Mesothelial cell of epicardium (in vitro differentiated cells): ENCODE measurements at places on chromosomes 5 and 9.

- H3K4me1 ChIP-seq: peaks cover 13% of the 10 kb centered on the region
- no peak overlapping the region for H3K4me3 ChIP-seq
- no peaks in the 10 kb centered on the region for H3K36me3 ChIP-seq
- no peak for DNase-seq
- no peak overlapping the region for H3K27ac ChIP-seq
Observed at GRCh38 chr5:142600611-142601358, 85.1 kb downstream of the FGF1 start.

DNA sequence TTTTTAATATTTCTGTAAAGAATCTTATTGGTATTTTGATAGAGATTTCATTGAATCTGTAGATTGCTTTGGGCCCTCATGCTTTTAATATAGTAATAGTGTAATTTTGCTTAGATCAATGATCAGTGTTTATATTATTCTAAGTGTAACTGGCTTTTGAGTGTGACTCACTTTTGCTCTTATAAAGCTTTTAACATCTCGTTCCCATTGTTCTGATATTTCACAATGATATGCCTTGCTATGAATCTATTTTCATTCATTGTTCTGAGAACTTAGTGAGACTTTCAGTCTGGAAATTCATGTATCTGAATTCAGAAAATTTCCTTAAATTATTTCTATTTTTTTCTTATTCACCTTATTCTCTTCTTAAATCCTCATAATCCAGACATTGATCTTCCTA, 13.5 kb upstream of the MAMDC2 start:
- H3K4me1 ChIP-seq: no peaks in the 10 kb centered on the region
- no peak overlapping the region for H3K27ac ChIP-seq
- peaks cover 20% of the 10 kb centered on the region for H3K27me3 ChIP-seq
- no peak for DNase-seq

DNA sequence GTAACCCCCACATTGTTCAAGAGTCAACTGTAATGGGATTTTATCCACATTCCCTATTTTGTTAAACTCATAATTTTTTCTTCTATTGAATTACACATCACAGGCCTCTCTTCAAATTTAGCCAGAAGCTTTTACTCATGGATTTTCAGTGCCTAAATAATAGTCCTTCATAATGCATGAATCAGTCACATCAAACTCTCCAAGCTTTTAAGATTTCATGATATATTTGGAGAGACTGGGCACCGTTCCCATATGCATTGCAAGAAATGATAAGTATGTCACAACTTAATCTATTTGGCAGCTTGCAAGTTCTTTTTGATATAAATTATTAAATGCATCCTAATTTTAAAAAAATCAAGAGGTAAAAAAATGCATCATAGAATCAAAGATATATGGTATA, 465.9 kb downstream of the DMAC1 start:
- peaks cover 16% of the 10 kb centered on the region for H3K4me1 ChIP-seq
- H3K4me3 ChIP-seq: no peak overlapping the region
- no peak for DNase-seq
- H3K27me3 ChIP-seq: no peaks in the 10 kb centered on the region
- peak overlapping the region; percentile 24 for H3K27ac ChIP-seq
- H3K36me3 ChIP-seq: no peaks in the 10 kb centered on the region

GRCh38 chr9:12812710-12813109, 37.9 kb downstream of the LURAP1L start:
- H3K27me3 ChIP-seq: no peaks in the 10 kb centered on the region
- H3K4me1 ChIP-seq: peaks cover 73% of the 10 kb centered on the region
- no peak overlapping the region for H3K4me3 ChIP-seq
- no peak for DNase-seq

DNA sequence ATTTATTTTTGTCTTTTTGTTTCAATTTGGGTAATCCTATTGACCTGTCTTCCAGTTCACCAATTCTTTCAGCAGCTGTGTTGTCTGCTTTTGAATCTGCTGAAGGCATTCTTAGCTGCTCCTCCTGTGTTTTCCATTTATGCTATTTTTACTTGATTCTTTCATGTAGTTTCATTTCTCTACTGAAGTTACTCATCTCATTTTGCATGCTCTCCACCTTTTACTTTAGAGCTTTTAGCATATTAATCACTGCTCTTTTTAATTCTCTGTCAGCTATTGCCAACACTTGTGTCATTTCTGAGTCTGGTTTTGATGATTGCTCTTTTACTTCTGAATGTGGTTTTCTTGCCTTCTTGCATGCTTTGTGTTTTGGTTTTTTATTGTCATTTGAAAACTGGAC, 496.0 kb upstream of the CLINT1 start:
- no peak for DNase-seq
- no peak overlapping the region for H3K27ac ChIP-seq
- H3K27me3 ChIP-seq: peaks cover 2% of the 10 kb centered on the region
- peaks cover 4% of the 10 kb centered on the region for H3K36me3 ChIP-seq
- H3K4me1 ChIP-seq: peaks cover 5% of the 10 kb centered on the region

GRCh38 chr5:110945874-110946436, 125.6 kb upstream of the TSLP start:
- H3K4me3 ChIP-seq: no peak overlapping the region
- no peaks in the 10 kb centered on the region for H3K36me3 ChIP-seq
- no peak overlapping the region for H3K27ac ChIP-seq
- H3K27me3 ChIP-seq: peaks cover 9% of the 10 kb centered on the region
- DNase-seq: no peak

DNA sequence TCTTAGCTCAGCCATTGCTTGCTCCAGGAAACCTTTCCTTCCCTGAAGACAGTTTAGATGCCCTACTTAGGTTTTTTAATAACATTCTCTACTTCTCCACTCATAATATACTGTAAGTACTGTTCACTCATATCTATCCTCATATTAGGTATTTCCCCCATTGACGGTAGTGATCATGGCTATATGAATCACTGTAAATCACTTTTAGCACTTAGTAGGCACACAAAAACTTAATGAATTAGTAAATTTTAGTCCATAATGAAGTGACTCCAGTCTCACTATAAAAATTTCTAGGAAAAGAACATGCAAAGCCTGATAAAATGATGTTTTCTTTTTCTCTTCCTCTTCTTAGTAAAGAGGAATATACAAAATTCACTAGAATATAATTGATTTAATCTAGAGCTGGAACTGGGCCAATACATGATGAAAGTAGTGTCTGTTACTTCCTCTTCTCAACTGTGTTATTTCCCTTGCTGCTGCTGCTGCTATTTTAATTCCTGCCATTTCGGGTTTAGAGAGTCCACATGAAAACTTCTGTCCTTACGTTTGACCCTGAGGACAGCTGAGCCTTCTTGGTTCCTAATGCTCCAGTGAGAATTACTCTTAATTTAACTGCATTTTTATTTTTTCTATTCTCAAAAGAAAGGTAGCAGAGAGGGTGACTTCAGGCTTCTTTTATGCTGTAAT, 73.5 kb downstream of the LNPEP start:
- no peaks in the 10 kb centered on the region for H3K27me3 ChIP-seq
- H3K4me1 ChIP-seq: peaks cover 15% of the 10 kb centered on the region
- no peak for DNase-seq
- no peak overlapping the region for H3K4me3 ChIP-seq

GRCh38 chr5:168365581-168366081, 74.2 kb downstream of the WWC1 start:
- peak overlapping the region; percentile 81 for H3K27ac ChIP-seq
- H3K4me3 ChIP-seq: no peak overlapping the region
- H3K36me3 ChIP-seq: no peaks in the 10 kb centered on the region
- peak; percentile 49 for DNase-seq

GRCh38 chr5:97181856-97182545, 1.0 kb downstream of the RIOK2 start:
- DNase-seq: no peak
- H3K27ac ChIP-seq: peak overlapping the region; percentile 100
- peaks cover 2% of the 10 kb centered on the region for H3K27me3 ChIP-seq
- peaks cover 27% of the 10 kb centered on the region for H3K4me1 ChIP-seq
- peaks cover 20% of the 10 kb centered on the region for H3K36me3 ChIP-seq

GRCh38 chr9:77764894-77765780, 117.0 kb upstream of the GNA14 start:
- DNase-seq: no peak
- no peak overlapping the region for H3K4me3 ChIP-seq

- H3K27me3 ChIP-seq: no peaks in the 10 kb centered on the region
- H3K27ac ChIP-seq: no peak overlapping the region
- H3K36me3 ChIP-seq: peaks cover 2% of the 10 kb centered on the region
- peaks cover 19% of the 10 kb centered on the region for H3K4me1 ChIP-seq
- no peak for DNase-seq
Observed at GRCh38 chr9:37987467-37987981, 81.5 kb downstream of the SHB start.

DNA sequence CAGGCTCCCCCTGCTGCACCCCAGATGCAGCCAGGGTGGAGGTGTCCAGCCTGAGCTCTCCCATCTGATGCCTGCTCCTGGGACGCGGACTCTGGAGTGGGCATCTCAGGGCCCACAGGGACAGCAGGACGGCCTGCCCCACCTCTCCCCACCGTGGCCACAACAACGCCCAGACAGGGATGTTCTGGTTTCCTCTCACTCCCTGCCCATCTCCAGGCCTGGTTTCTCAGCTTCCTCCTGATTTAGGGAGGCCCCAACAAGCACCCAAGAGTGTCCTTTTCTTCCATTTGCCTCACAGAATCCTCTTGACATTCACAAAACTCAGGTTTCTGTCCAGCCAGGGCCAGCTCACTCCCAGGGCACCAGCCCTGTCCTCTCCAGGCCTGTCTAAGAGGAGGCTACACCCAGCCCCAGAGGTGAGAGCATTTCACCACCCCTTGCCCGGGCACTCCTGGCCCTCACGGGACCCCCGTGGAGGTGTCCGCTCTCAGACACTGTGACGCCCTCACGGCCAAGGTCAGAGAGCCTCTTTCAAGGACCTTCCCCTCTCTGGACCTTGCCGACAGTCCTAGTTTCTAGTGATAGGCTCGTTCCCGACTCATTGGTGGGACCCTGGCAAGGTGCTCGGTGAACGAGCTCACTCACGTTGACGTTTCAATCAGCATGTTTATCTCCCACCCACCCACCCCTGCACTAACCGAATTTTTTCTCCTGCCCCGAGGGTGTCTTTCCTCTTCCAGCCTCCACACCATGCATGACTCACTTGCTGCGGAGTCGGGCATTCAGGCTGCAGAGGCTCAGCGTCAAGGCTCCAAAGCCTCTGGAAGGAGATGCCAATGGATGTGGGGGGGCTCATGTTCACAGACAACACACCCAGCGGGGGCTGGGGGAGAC, 62.0 kb upstream of the UNC5A start:
- H3K36me3 ChIP-seq: no peaks in the 10 kb centered on the region
- H3K27ac ChIP-seq: no peak overlapping the region
- peaks cover 5% of the 10 kb centered on the region for H3K4me1 ChIP-seq
- peaks cover 89% of the 10 kb centered on the region for H3K27me3 ChIP-seq
- DNase-seq: no peak

DNA sequence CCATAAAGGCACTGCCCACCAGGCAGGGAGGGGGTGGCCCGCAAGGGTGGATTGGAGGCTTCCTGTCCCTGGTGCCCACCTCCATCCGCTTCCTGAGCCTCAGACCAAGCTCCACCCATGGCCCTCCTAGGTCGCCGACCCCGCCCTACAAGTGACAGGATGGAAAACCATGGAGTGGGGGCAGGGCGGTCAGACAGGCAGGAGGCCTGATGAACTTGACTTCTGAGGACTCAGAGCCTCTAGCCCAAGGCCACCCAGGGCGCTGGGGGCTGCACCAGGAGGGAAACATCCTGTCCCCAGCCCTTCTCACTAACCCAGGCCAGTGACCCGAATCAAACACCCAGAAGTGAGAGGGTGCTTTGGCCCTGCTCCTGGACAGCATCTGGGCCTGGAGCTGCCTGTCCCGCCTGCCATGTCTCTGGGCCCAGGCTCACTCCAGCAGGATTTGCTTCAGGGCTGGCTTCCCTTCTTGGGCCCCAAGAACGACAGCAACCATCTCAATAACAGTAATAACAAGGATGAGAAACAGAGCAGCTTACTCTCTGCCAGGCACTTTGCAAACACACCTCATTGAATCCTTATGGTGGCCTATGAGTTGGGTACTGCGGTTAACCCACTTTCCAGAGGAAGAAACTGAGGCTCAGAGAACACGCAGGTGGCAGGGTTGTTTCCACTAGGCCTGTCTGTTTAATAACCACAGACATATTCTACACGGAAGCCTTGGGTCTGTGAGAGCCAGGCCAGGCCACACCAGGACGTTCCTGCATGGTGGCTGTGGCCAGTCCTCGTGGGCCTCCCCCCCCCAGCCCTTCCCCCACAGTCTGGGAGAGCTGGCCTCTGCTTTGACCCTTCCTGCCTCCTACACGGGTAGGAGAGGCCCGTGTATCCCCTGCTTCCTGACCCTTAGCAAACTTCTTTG, 4.4 kb upstream of the ST6GALNAC6 start:
- H3K4me3 ChIP-seq: peak overlapping the region; percentile 44
- no peaks in the 10 kb centered on the region for H3K36me3 ChIP-seq
- peak overlapping the region; percentile 95 for H3K27ac ChIP-seq
- H3K27me3 ChIP-seq: no peaks in the 10 kb centered on the region
- no peak for DNase-seq

- H3K4me3 ChIP-seq: no peak overlapping the region
- peaks cover 2% of the 10 kb centered on the region for H3K4me1 ChIP-seq
- H3K27ac ChIP-seq: no peak overlapping the region
- peaks cover 3% of the 10 kb centered on the region for H3K27me3 ChIP-seq
- DNase-seq: no peak
- no peaks in the 10 kb centered on the region for H3K36me3 ChIP-seq
Observed at GRCh38 chr9:109599711-109600110, 101.6 kb upstream of the PTPN3 start.

DNA sequence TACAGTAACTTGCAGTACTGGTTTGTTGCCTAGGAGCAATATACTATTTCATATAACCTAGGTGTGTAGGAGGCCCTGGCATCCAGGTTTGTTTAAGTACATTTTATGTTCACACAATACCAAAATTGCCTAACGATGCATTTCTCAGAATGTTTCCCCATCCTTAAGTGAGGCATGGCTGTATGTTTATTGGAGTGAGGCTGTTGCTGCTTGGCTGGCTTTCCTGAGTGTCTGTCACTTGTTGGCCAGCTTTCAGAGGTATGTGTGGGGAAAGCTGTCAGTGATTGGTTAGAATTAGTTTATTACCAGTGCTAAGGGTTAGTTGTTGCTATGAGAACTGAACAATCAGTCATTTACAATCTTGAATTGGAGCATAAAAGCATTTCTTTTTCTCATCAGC, 154.1 kb upstream of the CDH12 start:
- no peaks in the 10 kb centered on the region for H3K36me3 ChIP-seq
- H3K4me3 ChIP-seq: no peak overlapping the region
- no peak for DNase-seq
- no peaks in the 10 kb centered on the region for H3K4me1 ChIP-seq
- peaks cover 4% of the 10 kb centered on the region for H3K27me3 ChIP-seq
- no peak overlapping the region for H3K27ac ChIP-seq

DNA sequence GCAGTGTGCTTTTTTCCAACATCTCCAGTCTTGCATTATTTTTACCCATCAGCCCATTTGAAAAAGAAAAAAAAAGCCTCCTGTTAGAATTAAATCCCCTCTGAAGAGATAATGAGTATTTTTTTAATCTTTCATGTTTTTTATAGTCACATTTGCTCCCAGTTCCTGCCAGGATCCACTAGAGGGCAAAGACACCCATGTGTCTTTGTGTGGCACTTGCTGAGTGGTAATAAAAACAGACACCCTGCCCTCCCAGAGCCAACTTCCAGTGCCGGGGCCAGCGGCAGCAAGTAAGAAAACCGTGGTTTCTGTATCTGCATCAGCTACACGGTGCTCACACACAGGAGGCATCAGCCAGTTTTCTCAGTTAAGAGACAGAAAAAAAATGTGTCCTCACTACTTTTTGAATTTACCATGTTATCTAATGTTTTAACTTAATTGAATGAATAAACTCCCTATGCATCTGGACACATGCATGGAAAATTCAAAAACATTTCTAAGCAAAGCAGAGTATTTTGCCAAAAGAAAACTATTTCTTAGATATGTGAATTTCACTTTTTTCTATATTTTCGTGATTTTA, 70.2 kb upstream of the PLEKHG4B start:
- no peaks in the 10 kb centered on the region for H3K36me3 ChIP-seq
- no peak overlapping the region for H3K4me3 ChIP-seq
- no peaks in the 10 kb centered on the region for H3K4me1 ChIP-seq
- DNase-seq: no peak
- H3K27ac ChIP-seq: no peak overlapping the region
- peaks cover 56% of the 10 kb centered on the region for H3K27me3 ChIP-seq
